ENCODE measurements at places on chromosomes 3 and 15.

DNA sequence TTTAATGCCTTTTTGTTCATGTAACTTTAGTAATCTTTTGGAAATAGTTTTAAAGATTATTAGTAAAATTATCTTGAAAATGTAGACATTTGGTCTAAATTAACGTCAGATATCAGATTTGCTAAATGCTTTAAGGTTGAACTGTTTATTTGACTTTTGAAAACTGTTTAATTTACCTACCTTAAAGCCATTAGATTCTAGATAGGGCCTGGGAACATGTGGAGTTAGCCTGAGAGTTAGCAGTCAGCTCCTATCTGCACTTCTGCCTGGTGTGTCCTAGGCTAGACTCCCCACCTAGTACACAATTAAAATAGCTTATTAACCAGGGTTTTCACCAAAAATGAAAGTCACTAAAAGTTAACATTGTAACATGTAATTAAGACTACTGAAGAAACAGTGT, 53.7 kb upstream of the CFAP20DC start:
- no peak overlapping the region for H3K27ac ChIP-seq
- H3K4me1 ChIP-seq = no peaks in the 10 kb centered on the region
- no peaks in the 10 kb centered on the region for H3K36me3 ChIP-seq
- H3K4me3 ChIP-seq = no peak overlapping the region
- DNase-seq = no peak

DNA sequence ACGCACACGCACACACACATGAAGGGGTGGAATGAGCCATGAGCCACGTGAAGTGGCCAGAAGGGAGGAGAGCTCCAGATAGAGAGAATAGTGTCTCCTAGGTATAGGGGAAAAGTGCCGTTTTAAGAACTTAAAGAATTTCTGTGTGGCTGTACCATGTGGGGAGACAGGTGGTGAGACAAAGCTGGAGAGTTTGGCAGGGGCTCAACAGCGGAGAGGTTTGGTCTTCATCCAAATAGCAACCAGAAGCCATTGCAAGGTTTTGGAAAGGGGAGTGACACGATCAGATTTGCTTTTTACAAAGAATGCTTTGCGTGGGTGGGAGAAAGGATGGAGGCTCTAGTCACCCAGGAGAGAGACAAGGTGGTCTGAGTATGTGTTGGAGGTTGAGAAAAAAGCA, 146.0 kb downstream of the IL20RB start:
- H3K4me1 ChIP-seq = no peaks in the 10 kb centered on the region
- no peaks in the 10 kb centered on the region for H3K36me3 ChIP-seq
- H3K27me3 ChIP-seq = peaks cover 3% of the 10 kb centered on the region
- H3K4me3 ChIP-seq = no peak overlapping the region

DNA sequence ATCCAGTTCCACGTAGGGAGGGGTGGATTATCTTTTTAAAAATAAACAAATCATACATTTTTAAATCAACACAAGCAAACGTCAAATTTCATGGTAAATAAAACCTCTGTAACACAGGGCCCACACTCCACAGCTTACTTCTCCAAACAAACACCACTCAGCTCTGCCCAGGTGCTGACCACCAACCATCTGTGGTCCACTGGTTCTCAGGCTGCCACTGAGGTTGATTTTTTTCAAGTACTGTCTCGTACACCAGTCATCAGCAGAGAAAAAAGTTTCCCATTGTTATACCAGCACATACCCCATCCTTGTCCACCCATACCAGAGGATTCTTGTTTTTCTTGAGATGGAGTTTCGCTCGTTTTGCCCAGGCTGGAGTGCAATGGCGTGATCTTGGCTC, 32.4 kb downstream of the CHSY1 start:
- H3K4me3 ChIP-seq = no peak overlapping the region
- peaks cover 4% of the 10 kb centered on the region for H3K4me1 ChIP-seq
- H3K27me3 ChIP-seq = no peaks in the 10 kb centered on the region
- no peak for DNase-seq
- no peak overlapping the region for H3K27ac ChIP-seq

GRCh38 chr3:186998937-186999368, 68.6 kb downstream of the ST6GAL1 start:
- H3K4me1 ChIP-seq = peaks cover 4% of the 10 kb centered on the region
- H3K27ac ChIP-seq = no peak overlapping the region
- peaks cover 7% of the 10 kb centered on the region for H3K36me3 ChIP-seq
- no peaks in the 10 kb centered on the region for H3K27me3 ChIP-seq
- DNase-seq = no peak
- H3K4me3 ChIP-seq = no peak overlapping the region

GRCh38 chr3:149892371-149892770, 78.3 kb downstream of the PFN2 start:
- H3K4me1 ChIP-seq = no peaks in the 10 kb centered on the region
- H3K27ac ChIP-seq = no peak overlapping the region
- peaks cover under 1% of the 10 kb centered on the region for H3K36me3 ChIP-seq

DNA sequence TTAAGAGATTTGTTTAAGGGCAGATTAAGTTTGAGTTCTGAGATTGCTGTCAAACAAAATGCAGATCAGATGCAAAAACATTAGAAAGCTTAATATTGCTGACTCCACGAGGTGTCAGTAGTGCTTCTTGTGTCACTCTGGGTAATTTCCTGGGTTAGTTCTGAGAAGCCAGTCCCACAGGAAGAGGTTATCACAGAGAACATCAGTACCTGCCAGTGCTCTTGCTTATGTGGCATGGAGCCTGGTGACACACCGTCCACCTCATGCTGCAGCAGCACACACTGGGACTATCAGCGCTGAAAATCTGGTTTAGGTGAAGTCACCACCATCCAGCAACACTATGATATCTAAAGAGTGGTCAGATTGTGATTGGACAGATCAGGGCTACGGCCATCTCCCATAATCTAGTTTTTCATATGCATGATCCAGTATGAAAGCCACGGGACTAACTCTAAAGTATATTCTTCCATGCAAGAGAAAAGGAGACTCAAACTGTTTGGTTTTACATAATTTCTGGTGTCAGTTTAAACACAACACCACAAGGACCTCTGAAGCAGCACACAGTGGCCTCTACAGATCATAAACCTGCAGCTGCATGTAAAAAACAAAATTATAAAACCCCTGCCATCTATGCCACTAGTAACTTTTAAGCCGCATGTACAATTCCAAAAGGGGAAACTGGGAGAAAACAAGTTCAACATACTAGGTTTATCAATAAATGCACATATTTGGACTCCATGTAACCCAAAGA, 36.1 kb upstream of the MYO5C start:
- H3K4me1 ChIP-seq = peaks cover 5% of the 10 kb centered on the region
- no peaks in the 10 kb centered on the region for H3K27me3 ChIP-seq
- no peak overlapping the region for H3K27ac ChIP-seq
- peaks cover 10% of the 10 kb centered on the region for H3K36me3 ChIP-seq
- DNase-seq = peak; percentile 57
- no peak overlapping the region for H3K4me3 ChIP-seq

DNA sequence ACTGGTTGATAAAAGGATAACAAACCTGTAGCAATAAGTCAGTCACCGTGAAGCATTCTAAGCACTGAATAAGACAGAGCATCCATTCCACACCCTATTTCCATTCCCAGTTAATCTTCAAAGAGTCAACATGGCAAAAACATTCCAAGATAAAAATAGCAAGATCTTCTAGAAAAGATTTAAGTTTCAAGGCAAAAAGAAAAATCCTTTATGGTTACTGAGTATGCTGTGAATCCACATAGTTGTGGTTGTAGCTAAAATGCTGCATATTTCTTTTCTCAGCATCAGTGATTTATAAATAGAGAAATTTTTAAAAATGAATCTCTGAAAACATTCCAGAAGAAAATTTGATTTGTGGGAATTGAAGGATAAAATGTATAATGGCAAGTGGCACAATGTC, 21.1 kb downstream of the GAP43 start:
- DNase-seq = no peak
- H3K27ac ChIP-seq = no peak overlapping the region
- H3K27me3 ChIP-seq = no peaks in the 10 kb centered on the region
- H3K36me3 ChIP-seq = no peaks in the 10 kb centered on the region
- no peak overlapping the region for H3K4me3 ChIP-seq

- no peak overlapping the region for H3K27ac ChIP-seq
- H3K4me1 ChIP-seq = no peaks in the 10 kb centered on the region
- H3K27me3 ChIP-seq = peaks cover 8% of the 10 kb centered on the region
- DNase-seq = no peak
- H3K36me3 ChIP-seq = no peaks in the 10 kb centered on the region
These were observed 29.1 kb downstream of the ALS2CL start for GRCh38 chr3:46664188-46664970.

- H3K27me3 ChIP-seq = no peaks in the 10 kb centered on the region
- no peaks in the 10 kb centered on the region for H3K4me1 ChIP-seq
- no peaks in the 10 kb centered on the region for H3K36me3 ChIP-seq
- DNase-seq = no peak
These were observed 131.0 kb upstream of the CBLB start for GRCh38 chr3:105999856-106000255.

GRCh38 chr15:59197454-59197853, 9.2 kb upstream of the LDHAL6B start:
- no peaks in the 10 kb centered on the region for H3K36me3 ChIP-seq
- DNase-seq = no peak
- H3K4me3 ChIP-seq = no peak overlapping the region
- H3K27me3 ChIP-seq = no peaks in the 10 kb centered on the region
- no peak overlapping the region for H3K27ac ChIP-seq
- H3K4me1 ChIP-seq = peaks cover 5% of the 10 kb centered on the region

GRCh38 chr15:31206386-31207181, 105.1 kb upstream of the TRPM1 start:
- H3K27ac ChIP-seq = peak overlapping the region; percentile 75
- H3K4me3 ChIP-seq = no peak overlapping the region
- H3K4me1 ChIP-seq = peaks cover 56% of the 10 kb centered on the region
- H3K36me3 ChIP-seq = no peaks in the 10 kb centered on the region
- no peaks in the 10 kb centered on the region for H3K27me3 ChIP-seq

GRCh38 chr3:50390508-50391224, 31.3 kb upstream of the TMEM115 start:
- H3K27me3 ChIP-seq = no peaks in the 10 kb centered on the region
- H3K4me1 ChIP-seq = no peaks in the 10 kb centered on the region
- no peak overlapping the region for H3K4me3 ChIP-seq
- no peak for DNase-seq
- no peaks in the 10 kb centered on the region for H3K36me3 ChIP-seq

GRCh38 chr3:9278498-9278897, 29.1 kb upstream of the SRGAP3 start:
- no peak overlapping the region for H3K27ac ChIP-seq
- no peaks in the 10 kb centered on the region for H3K27me3 ChIP-seq
- no peak overlapping the region for H3K4me3 ChIP-seq
- no peaks in the 10 kb centered on the region for H3K4me1 ChIP-seq
- no peak for DNase-seq
- no peaks in the 10 kb centered on the region for H3K36me3 ChIP-seq
